Activated naive CD4-positive, alpha-beta T cell (primary cell): ENCODE measurements at places on chromosomes 1 and 21.

DNA sequence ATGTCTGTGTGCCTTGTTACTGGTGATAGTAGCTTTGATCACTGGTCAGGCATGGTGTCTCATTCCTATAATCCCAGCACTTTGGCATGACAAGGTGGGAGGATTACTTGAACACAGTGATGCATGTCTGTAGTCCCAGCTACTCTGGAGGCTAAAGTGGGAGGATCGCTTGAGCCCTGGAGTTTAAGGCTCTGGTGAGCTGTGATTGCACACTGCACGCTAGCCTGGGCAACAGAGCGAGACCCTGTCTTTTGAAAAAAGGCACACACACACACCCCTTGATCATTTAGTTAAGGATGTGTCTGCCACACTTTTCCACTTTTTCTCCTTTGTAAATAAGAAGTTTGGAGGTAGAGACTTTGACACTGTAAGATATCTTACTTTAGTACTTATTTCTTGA is 15.1 kb downstream of the MIGA1 start:
- no peak for DNase-seq

DNA sequence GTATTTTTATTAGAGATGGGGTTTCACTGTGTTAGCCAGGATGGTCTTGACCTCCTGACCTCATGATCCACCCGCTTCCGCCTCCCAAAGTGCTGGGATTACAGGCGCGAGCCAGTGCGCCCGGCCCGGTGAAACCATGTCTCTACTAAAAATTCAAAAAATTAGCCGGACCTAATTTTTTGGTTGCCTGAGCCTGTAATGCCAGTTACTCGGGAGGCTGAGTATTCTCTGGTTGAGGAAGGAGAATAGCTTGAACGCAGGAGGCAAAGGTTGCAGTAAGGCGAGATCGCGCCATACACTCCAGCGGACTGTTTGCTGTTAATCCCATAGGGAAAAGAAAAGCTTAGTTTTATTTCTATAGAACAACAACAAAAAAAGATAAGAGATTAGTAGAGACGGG is 29.9 kb upstream of the HJV start:
- DNase-seq: peak; percentile 45

GRCh38 chr1:15994590-15995351 is 9.3 kb upstream of the SRARP start:
- no peak for DNase-seq

- no peak for DNase-seq
These were observed 216.0 kb upstream of the NEGR1 start for GRCh38 chr1:72498371-72498770.

- no peak for DNase-seq
These were observed 18.5 kb upstream of the EPHA2 start for GRCh38 chr1:16174261-16174868.

DNA sequence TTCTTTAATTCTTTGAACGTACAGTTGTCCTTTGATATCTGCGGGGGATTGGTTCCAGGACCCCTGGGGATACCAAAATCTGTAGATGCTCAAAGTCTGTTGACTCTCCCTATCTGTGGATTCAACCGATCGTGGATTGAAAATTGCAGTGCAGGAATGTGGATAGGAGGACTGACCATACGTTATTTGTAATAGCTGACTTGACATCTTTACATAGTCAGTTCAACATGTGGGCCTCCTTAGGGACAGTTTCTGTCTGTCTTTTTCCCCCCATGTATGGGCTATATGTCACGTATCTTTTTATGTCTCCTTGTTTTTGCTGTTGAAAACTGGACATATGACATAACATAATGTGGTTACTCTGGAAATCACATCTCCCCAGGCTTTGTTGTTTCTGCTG is 204.9 kb downstream of the DYRK1A start:
- no peak for DNase-seq

DNA sequence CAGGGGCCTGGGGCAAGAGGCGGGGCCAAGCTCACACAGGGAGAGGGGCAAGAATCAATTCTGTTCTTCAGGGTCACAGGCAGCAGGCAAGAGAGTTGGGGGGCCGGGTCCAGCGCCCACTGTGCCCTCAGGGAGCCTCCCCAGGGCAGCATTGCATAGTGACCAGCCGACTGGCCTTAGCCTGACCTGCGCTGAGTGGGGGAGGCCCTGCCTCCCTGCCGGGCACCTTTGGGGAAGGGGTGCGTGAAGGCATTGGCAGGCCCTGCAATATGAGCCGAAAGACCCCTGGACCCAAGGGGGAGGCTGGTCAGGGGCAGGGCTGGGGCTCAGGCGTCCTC is 12.2 kb downstream of the SCNN1D start:
- DNase-seq: no peak

GRCh38 chr1:167631936-167632614 is 2.0 kb downstream of the RCSD1 start:
- DNase-seq: no peak

DNA sequence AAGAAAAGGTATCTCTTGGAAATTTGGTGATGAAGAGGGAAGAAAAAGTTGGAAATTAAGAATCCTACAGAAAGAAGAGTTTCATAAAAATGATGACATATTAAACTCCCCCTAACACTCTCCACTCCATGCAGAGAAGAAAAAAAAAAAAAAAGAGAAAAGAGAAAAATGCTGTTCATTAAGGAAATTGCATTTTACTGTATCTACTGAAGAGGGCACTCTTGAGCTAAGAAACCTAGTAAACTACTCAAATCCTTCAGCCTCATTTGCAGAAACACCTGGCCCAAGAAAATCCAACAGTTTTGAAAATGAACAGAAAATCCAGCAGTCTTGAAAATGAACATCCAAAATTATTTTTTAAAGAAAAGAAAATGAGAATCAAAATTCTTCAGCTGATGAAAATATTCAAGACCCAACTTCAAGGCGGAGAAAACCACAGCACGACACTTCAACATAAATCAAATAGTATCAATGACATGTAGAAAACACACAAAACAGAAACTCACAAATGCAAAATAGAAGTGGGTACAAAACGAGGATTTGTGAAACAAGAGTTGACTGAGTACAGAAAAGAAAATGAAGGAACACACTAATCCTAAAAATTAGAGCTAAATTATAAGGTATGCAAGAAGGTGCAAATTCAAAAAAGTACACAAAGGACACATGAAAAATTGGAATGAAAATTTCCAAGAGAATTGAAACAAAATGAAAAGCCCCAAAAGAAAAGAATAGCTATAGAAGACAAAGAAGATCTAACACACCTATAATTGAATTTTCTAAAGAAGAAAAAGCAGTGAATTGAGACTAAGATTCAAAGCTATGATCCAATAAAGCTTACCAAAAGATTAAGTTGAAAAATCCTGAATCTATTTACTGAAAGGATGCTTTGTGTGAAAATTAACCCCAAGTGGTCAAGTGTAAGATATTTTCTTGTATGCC is 73.2 kb upstream of the DNAJC6 start:
- no peak for DNase-seq

GRCh38 chr1:206713070-206713469 is 28.4 kb downstream of the MAPKAPK2 start:
- DNase-seq: no peak

DNA sequence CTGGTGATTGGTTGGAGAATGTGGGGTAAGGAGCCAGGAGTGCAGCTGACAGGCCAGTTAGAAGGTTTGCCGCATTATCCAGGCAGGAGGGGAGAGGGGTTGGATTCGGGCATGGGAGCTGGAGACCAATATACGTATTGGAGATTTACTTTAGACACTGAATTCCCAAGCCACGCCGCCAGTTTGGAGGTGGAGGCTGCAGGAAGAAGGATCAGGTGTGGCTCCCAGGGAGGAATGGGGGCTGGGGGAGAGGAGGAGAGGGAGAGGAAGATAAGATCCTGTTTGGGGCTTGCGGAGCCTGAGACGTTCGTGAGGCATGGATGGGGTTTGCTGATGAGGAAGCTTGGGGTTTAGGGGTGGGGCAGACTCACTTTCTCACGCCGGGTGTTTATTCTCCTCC is 155.1 kb upstream of the IGSF21 start:
- DNase-seq: no peak

DNA sequence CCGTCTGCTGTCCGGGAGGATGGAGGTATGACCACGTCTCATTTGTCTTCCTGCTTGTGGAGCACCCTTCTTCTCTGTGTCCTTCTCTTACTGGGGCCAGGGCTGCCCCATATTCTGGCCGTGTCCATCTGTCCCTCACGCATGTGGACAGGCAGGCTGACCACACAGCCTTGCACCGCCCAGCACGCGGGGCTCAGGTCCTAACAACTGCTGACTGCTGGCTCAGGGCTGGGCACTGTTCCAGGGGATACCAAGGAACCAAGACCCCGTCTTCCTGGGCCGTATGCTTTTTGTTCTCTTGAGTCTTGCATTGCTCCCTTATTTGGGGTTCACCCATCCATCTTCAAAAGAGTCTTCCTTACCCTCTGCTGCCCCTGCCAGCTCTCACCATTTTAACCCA is 17.5 kb upstream of the SPSB1 start:
- DNase-seq: no peak

DNA sequence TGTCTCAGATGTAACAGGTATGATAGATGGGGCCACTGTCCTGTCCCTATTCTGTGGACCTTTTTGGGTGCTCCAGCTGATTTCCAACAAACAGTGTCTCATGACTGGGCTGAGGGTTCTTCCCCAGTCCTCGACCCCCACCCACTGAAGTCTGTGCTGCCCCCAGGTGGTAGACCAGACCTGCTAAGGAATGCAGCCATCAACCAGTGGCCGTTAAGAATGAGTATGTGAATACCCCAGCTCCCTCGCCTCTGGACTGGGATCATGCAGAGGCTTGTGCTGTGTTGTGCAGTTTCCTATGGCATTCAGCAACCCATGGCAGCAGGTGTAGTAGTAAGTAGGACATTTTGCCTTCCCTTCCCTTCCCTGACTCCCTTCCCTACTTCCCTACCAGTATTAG is 183.1 kb upstream of the KAZN start:
- DNase-seq: no peak

GRCh38 chr1:16207318-16208269 is 4.9 kb downstream of the ARHGEF19 start:
- DNase-seq: no peak

GRCh38 chr1:109060707-109061106 is 15.1 kb downstream of the TAF13 start:
- no peak for DNase-seq

DNA sequence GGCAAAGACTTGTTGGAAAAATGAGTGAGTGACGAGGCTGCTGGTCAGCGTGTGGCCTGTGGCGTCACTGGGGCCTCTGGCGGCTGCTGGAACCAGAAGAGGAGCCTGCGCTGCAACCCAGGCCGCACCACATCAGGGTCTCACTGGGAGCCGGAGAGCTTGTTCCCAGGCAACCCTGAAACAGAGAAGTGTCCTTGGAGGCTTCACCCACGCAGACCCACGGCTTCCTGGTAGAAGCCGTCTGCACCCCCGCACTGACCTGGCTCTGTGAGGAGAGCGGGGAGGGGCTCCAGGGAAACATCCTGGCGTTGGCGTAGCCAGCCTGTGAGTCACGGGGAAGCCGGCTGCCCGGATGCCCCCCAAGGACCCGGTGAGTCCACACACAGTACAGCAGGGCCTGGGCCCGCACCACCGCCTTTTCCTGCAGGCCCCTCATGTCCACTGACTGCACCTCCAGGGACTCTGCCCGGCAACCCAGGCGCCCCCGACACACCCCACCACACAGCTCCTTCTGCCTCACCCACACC is 57.4 kb downstream of the COL6A1 start:
- DNase-seq: no peak

- no peak for DNase-seq
These were observed 29.4 kb downstream of the RWDD3 start for GRCh38 chr1:95263450-95263849.

GRCh38 chr1:155969377-155969791 is 9.0 kb downstream of the ARHGEF2 start:
- no peak for DNase-seq

- no peak for DNase-seq
These were observed 71.9 kb downstream of the ZSWIM5 start for GRCh38 chr1:45134461-45134873.

DNA sequence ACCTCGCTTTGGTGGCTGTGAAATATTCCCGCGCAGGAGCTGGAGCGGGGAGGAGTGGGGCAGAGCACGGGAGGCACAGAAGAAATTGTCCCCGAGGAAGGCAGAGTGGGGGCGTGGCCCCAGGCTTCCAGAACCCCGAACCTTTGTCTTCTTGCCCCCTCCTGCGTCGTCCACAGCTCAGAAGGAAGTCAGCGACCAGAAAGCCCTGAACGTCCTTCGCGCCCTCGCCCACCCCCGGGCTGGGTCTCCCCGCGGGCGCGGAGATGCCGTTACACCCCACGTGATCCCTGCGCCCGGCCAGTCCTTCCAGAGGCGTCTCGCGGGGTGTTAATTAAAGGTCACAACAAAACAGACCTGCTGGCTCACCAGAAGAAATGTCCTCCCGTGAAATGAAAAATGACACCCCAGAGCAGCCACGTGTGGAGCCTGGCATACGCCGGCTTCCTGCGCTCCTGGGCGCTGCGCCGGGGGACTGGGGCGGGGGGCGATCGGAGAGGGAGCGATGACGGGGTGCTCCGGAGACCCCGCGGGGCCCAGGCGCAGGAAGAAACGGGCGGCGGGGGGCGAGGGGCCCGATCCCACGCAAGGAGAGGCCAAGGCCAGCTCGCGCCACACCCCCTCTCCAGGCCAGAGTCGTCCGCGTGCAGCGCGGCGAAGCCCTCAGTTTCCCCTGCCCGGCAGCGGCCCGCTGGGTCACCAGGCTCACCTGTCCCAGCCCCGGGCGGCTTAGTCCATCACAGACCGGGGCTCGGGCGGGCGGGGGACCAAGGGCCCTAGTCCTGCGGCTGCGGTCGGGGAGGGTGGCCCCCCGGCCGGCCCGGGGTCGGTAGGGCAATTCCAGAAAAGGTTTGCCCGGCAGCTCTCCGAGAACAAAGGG is 995 bp upstream of the KIF26B start:
- no peak for DNase-seq

- DNase-seq: no peak
These were observed 45.8 kb downstream of the BCAR3 start for GRCh38 chr1:93635614-93636543.

GRCh38 chr1:82065916-82066315 is 265.2 kb downstream of the ADGRL2 start:
- no peak for DNase-seq

GRCh38 chr1:22680726-22681125 is 27.7 kb downstream of the C1QB start:
- no peak for DNase-seq

DNA sequence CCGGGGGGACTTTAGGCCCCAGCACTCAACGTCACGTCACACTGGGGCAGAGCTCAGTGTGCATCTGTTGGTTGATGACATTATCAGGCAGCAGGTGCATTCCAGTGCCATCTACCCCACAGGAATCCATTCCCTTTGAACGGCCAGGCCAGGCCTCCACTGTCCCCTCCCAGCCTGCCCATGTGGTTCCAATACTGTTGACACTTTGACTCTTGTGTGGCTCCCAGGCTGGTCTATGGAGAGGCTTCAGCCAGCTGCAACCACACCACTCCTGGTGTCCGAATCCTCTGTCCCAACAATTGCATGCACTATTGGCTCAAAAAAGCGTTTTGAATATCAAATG is 92.0 kb upstream of the SIM2 start:
- no peak for DNase-seq
